ENCODE measurements at places on chromosomes 7 and 10.

GRCh38 chr7:135930565-135931461 is 46.3 kb downstream of the MTPN start:
- DNase-seq, result no peak
- peaks cover 20% of the 10 kb centered on the region for H3K36me3 ChIP-seq
- no peaks in the 10 kb centered on the region for H3K27me3 ChIP-seq
- H3K27ac ChIP-seq, result peak overlapping the region; percentile 14
- H3K4me3 ChIP-seq, result no peak overlapping the region
- H3K4me1 ChIP-seq, result peaks cover 21% of the 10 kb centered on the region

DNA sequence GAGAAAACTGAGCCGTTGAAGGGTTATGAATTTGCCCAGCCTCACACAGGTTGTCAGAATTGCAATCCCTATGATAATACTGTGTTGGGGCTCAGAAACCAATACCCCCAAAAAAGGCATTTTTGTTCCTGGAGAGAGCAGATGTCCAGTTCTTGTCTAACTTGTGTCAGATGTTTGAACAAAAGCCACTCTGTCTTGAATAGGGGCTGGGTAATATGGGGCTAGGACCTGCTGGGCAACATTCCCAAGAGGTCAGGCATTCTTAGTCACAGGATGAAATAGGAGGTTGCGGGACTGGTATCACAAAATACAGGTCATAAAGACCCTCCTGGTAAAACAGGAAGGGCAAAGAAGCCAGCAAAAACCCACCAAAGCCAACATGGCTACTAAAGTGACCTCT is 482.1 kb downstream of the IPMK start:
- H3K36me3 ChIP-seq, result no peaks in the 10 kb centered on the region
- no peak for DNase-seq
- H3K4me1 ChIP-seq, result no peaks in the 10 kb centered on the region
- H3K4me3 ChIP-seq, result no peak overlapping the region

DNA sequence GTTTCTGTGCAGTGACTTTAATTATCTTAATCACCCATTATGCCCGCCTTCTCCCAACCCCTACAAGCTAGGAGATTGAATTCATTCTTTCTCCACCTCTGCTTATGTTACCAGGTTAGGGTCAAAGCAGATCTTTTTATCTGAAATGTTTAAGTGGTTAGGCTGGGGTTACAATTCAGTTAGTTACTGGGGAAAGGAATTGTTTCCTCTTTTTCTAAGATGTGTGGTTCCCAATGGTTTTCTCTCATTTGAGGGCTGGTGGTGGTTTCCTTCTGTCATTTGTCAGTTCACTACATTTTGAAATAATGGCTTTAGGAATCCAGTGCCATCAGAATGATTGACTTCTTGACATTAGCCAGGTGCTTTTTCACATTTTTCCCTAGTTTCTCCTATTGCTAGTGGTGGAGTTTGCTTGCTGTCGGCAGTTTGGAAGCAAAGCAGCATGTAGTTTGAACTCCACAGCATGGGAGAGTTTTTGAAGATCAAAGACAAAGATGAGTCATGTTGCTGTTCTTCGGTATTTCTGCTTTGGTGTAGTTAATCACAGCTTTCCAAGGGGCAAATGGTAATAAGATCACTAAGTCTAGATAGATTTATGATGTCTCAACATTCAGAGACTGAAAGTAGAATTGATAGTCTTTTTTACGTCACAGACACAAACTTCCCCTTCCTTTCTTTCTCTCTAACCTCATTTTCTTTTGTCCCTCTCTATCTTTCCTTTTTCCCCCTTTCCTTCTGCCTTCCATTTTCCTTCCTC is 168.2 kb downstream of the SND1 start:
- H3K4me1 ChIP-seq, result peaks cover 26% of the 10 kb centered on the region
- H3K27me3 ChIP-seq, result no peaks in the 10 kb centered on the region
- no peak overlapping the region for H3K4me3 ChIP-seq
- DNase-seq, result no peak
- H3K27ac ChIP-seq, result peak overlapping the region; percentile 10

DNA sequence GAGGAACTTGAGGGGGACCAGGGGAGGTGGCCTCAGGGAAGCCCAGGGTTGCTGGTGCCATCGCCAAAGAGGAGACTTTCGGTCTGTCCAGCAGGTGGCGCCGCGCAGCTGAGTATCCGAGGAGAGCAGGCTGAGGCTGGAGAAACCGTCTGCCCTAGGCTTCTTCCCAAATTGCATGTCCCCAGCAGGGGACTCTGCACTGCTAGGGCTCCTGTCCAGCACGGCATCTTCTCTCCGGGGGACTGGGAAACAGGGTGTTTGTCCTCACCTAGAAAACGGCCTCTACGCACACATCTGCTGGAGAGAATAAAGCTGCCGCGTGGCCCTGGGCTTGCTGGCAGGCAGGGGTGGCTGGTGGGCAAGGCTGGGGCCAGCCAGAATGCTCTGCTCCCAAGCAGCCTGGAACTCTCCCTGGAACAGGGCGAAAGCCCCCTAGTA is 161.9 kb downstream of the SH2D4B start:
- H3K36me3 ChIP-seq, result no peaks in the 10 kb centered on the region
- no peak overlapping the region for H3K4me3 ChIP-seq
- H3K27me3 ChIP-seq, result no peaks in the 10 kb centered on the region
- H3K27ac ChIP-seq, result no peak overlapping the region
- DNase-seq, result peak; percentile 87

DNA sequence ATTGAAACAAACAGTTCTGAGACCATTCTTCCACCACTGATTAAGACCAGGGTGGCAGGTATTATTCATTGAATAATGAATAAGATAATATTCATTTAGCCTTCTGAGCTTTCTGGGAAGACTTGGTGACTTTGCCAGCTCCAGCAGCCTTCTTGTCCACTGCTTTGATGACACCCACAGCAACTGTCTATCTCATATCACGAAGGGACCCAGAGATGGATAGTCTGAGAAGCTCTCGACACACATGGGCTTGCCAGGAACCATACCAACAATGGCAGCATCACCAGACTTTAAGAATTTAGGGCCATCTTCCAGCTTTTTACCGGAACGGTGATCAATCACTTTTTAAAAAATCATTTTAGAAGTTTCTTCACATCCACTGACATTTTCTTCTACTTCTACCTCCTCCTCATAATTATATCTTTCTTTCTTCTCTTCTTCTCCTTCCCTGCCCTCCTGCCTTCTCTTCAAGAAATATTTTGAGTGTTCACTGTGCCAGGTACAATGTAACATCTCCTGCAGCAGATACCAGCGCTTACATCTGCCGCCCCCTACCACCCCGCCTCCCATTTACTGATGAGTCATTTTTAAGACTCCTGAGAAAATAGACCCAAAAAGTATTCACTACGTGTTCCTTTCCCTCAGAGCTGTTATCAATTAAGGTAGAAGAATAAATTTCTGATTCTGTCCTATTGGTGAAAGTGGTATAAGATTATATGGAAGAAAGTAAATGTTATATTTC is 101.7 kb downstream of the VTI1A start:
- peaks cover 20% of the 10 kb centered on the region for H3K36me3 ChIP-seq
- no peak overlapping the region for H3K4me3 ChIP-seq
- no peak overlapping the region for H3K27ac ChIP-seq
- no peak for DNase-seq

- DNase-seq, result no peak
- H3K36me3 ChIP-seq, result no peaks in the 10 kb centered on the region
- no peak overlapping the region for H3K27ac ChIP-seq
- no peaks in the 10 kb centered on the region for H3K4me1 ChIP-seq
These were observed 207.1 kb upstream of the HDAC9 start for GRCh38 chr7:18288322-18289037.

DNA sequence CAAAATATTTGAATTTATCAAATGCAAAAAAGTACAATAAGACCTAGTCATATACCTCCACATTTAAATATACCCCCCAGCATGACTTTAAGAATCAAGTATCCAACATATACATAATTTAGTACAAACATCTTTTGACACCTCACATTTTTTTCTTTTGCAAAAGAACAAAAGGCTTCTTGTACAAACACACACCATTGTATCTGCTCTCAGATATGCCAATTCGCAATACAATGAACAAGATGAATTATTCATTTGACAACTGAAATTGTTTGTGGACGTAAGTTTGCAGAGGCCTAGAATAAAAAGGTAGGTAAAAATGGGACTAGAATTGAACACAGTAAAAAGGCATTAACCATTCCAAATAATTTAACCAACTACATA is 154.4 kb downstream of the CACNA2D1 start:
- H3K4me3 ChIP-seq, result no peak overlapping the region
- H3K36me3 ChIP-seq, result no peaks in the 10 kb centered on the region
- no peaks in the 10 kb centered on the region for H3K4me1 ChIP-seq
- H3K27ac ChIP-seq, result no peak overlapping the region

DNA sequence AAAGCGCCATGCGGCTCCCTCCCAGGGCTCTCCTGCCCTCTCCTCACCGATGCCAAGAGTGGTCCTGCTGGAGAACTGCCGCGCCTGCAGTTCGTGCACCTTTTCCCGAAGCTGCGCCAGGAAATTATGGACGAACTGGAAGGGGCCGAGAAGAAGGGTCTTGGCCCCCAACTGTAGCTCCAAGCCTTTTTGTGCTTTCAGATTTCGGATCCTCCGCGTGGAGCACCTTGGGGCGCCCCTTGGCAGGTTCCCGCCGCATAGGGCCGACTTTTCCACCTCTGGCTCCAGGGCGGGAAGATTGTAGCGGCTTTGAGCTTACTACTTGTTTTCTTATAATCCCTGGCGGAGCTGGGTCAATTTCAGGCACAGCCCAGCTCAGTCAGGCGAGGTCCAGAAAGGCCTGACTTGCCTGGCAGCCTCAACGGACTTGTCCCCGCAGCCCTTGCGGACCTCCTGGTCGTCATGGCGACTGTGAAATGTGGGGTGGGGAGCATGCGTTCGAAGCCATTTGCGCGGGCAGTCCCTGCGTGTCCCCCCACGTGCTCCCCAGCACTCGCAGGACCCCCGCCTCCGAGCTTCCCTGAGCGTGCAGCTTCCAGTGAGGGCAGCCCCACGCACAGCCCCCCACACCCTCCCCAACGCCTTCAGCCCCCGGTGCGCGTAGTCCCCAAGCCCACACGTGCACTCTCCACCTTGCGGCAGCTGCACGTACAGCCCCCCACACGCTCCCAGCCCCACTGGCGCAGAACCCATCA is 129.9 kb downstream of the KBTBD2 start:
- peaks cover 40% of the 10 kb centered on the region for H3K27me3 ChIP-seq
- H3K36me3 ChIP-seq, result no peaks in the 10 kb centered on the region
- no peak overlapping the region for H3K27ac ChIP-seq

DNA sequence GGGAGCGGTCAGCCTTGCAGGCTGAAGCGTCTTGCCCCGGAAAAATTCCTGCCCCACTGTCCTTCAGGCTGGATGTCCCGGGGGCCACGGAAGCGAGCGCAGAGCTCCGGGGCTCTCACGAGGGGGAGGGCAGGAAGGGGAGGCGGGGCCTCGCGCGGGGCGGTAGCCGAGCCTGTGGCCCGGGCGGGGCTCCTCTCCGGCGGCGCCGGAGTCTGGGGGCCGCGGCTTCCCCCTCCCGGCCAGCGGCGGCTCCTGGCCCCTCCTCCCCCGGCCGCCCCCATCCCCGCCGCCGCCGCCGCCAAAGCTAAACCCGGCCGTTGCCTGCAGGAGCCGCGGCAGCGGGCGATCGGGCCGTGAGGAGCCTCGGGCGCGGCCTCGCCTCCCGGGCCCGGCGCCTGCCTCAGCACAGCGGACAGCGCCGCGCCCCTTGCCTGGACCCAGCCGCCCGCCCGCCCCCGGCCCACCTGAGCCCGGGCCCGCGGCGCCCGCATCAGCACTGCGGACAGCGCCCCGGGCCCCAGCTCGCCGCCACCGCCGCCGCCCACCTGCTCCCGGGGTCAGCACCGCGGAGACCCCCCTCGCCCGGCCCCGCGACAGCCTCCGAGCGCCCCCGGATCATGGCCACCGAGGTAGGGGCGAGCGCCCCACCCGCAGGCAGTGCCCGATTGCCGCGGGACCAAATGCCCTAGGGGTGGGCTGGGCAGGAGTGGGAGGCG is at the start of gene GOLGA7B:
GOLGA7B (plus strand) TSS at position 157 of the 716 bp plus-strand sequence; CDS start at position 618, 461 bp downstream.
- H3K27ac ChIP-seq, result no peak within 1 kb of the TSS
- peak; percentile 62 for DNase-seq
- H3K27me3 ChIP-seq, result no peaks in the 10 kb centered on the region
- peaks cover 34% of the 10 kb centered on the region for H3K4me1 ChIP-seq

DNA sequence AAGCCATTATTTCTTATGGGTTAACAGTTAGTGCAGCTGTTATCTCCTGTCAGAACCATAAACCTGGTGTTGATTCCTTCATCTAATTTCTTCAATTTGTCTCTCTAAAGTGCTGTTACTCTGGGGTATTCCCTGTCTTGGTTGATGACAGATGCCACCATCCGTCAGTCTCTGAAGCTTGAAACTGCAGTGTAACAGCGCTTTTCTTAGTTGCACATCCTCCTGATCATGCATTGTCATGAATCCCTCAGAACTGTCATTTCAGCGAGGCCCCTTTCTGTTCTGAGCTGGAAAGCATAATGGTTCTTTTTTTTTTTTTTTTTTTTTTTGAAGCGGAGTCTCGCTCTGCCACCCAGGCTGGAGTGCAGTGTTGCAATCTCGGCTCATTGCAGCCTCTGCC is 193.9 kb downstream of the SDK1 start:
- peaks cover 2% of the 10 kb centered on the region for H3K36me3 ChIP-seq
- no peak overlapping the region for H3K4me3 ChIP-seq
- H3K27ac ChIP-seq, result no peak overlapping the region

DNA sequence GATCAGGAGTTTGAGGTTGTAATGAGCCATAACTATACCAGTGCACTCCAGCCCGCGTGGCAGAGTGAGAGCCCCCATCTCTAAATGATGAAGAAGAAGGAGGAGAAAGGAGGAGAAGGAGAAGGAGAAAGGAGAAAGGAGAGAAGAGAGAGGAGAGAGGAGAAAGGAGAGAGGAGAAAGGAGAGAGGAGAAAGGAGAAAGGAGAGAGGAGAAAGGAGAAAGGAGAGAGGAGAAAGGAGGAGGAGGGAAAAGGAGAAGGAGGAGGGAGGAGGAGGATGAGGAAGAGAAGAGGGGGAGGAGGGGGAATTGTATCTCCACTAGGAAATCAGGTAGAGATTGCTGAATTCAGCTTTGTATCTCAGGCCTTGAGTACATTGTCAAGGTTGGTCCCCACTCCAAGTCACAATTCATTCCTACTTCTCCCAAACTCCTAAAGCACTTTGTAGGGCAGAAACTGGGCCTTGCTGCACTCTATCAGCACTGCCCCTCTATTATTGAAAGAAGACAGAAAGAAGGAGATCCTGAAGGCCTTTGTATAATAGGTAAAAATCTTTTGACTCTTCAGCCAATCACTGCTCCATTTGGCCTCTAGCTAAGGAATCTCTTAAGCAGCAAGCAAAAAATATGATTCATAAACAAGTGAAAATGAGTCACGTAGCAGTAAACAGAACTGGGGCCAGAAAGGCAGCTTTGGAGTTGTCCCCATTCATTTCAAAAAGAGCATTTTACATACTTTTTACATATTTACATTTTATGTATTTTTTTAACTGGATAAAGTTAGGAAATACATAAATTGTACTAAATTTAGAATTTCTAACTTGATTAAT is 178.0 kb downstream of the IMMP2L start:
- H3K4me3 ChIP-seq, result no peak overlapping the region
- H3K27ac ChIP-seq, result no peak overlapping the region
- H3K4me1 ChIP-seq, result no peaks in the 10 kb centered on the region

DNA sequence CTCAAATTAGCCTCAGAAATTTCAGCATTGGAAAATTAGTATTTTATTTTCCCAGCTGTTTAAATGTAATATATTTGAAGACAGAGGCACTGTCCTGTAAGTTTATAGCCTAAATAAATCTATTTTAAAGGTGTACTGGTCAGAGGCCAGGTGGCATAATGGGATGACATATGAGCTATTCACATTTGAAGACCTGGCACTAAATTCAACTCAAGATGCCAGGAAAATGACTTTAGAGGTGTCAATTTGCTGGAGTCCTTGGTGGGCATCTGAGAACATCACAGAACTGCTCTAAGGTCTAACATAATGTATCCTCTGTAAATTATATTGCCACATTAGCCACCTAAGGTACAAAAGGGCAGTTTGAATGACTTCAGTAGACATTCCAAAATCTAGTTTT is 348.9 kb upstream of the BMPER start:
- no peak for DNase-seq
- H3K27me3 ChIP-seq, result no peaks in the 10 kb centered on the region
- H3K27ac ChIP-seq, result no peak overlapping the region
- no peaks in the 10 kb centered on the region for H3K4me1 ChIP-seq
- no peak overlapping the region for H3K4me3 ChIP-seq
- peaks cover 2% of the 10 kb centered on the region for H3K36me3 ChIP-seq

Measured in activated naive CD4-positive, alpha-beta T cell treated with anti-CD3 and anti-CD28 coated beads for 36 hours (primary cell).